H9 (cell line): ENCODE measurements at places on chromosomes 3 and 15. TPM values are rescaled to one million over a fixed set of nuclear protein-coding genes. Genes with fewer than 3 reads are reported as not detected.

The CD200 gene
- total RNA-seq, result 51.6 and 56.0 TPM in 2 replicates

- DNase-seq, result no peak
These were observed 85.9 kb upstream of the ZBTB20 start for GRCh38 chr3:115233021-115233420.

The GP5 gene
- total RNA-seq, result not detected in 2 replicates

- DNase-seq, result peak; percentile 54
These were observed 3.0 kb upstream of the TLE3 start for GRCh38 chr15:70100474-70101341.

- DNase-seq, result no peak
These were observed 11.8 kb upstream of the MEIS2 start for GRCh38 chr15:37112171-37112570.

GRCh38 chr3:117473981-117474538 is 764.5 kb downstream of the TUSC7 start:
- no peak for DNase-seq

The FGF12 gene
- 5.1 and 5.6 TPM in 2 replicates for total RNA-seq
